Endodermal cell (in vitro differentiated cells): ENCODE measurements at places on chromosomes 4 and X. TPM values are rescaled to one million over a fixed set of nuclear protein-coding genes. Genes with fewer than 3 reads are reported as not detected.
A peak's percentile ranks its signal among the peaks of the same experiment; 100 is the strongest.

Gene EIF1AX
- 60.4 to 103 TPM (median 98.3 TPM) in 3 replicates for total RNA-seq

Gene NCAPG
- 35.6 and 37.5 TPM in 2 replicates for total RNA-seq

Gene LRRC66
- total RNA-seq: 0.15 to 0.29 TPM in 2 of 3 replicates, not detected in the other

Gene TRMT2B
- total RNA-seq: 12.8 to 19.8 TPM (median 15.1 TPM) in 3 replicates

Gene AFF1
- total RNA-seq: 155 and 171 TPM in 2 replicates

Gene LEF1
- total RNA-seq: 0.77 to 1.6 TPM (median 1.1 TPM) in 3 replicates

DNA sequence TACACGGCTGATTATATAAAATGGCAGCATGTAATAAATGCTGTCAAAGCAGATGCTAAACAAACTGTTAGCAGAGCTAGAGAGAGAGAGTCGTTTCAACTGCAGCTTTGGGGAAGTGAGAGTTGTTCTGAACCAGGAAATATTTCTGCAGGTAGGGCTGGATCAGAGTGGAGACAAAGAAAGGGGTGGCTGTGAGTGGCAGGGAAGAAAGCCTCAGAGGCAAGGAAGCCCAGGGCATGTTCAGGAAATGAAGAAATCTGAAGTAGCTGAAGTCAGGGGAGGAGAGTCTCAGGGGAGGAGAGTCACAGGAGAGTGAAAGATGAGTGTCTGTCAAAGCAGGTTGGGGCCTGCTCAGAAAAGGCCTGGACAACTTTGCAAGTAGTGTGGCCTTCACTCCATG, 48.4 kb upstream of the RPS6KA3 start:
- no peaks in the 10 kb centered on the region for H3K4me1 ChIP-seq
- DNase-seq: no peak
- H3K4me3 ChIP-seq: no peak overlapping the region
- H3K27ac ChIP-seq: no peak overlapping the region
- no peaks in the 10 kb centered on the region for H3K27me3 ChIP-seq

- H3K27me3 ChIP-seq: no peaks in the 10 kb centered on the region
- H3K27ac ChIP-seq: no peak overlapping the region
- DNase-seq: no peak
- no peak overlapping the region for H3K4me3 ChIP-seq
- peaks cover 5% of the 10 kb centered on the region for H3K4me1 ChIP-seq
- peaks cover 51% of the 10 kb centered on the region for H3K36me3 ChIP-seq
Measured at GRCh38 chr4:67694662-67695061, 6.3 kb downstream of the UBA6 start.

GRCh38 chrX:21943460-21944135, 3.1 kb downstream of the SMS start:
- DNase-seq: peak; percentile 26
- H3K4me3 ChIP-seq: peak overlapping the region; percentile 83
- H3K27me3 ChIP-seq: no peaks in the 10 kb centered on the region

DNA sequence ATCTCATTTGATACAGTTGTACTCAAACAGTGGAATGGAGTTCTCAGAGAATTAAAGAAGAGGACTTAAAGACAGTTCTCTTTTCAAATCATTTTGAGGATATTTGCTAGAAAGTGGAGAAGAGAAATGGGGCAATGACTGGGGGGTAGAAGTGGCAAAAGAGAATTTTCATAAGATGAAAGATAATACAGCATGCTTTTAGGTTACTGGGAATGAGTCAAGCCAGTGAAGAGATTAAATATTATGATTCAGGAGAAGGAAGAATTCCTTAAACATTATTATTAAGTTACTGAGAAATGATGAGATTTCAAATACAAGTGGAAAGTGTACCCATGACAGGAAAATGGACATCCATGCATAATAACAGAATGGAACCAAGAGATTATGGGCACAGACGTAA, 219.0 kb upstream of the DKK2 start:
- no peaks in the 10 kb centered on the region for H3K4me1 ChIP-seq
- no peaks in the 10 kb centered on the region for H3K27me3 ChIP-seq
- no peak for DNase-seq
- H3K27ac ChIP-seq: no peak overlapping the region

- H3K27ac ChIP-seq: no peak overlapping the region
- H3K4me3 ChIP-seq: no peak overlapping the region
- no peaks in the 10 kb centered on the region for H3K27me3 ChIP-seq
- no peak for DNase-seq
- H3K36me3 ChIP-seq: no peaks in the 10 kb centered on the region
Measured at GRCh38 chr4:188435381-188435780, 296.1 kb downstream of the TRIML1 start.

- no peaks in the 10 kb centered on the region for H3K27me3 ChIP-seq
- DNase-seq: no peak
- no peaks in the 10 kb centered on the region for H3K4me1 ChIP-seq
- H3K36me3 ChIP-seq: no peaks in the 10 kb centered on the region
- H3K27ac ChIP-seq: no peak overlapping the region
Measured at GRCh38 chr4:146833530-146833929, 112.1 kb downstream of the TTC29 start.

- no peaks in the 10 kb centered on the region for H3K27me3 ChIP-seq
- H3K27ac ChIP-seq: no peak overlapping the region
- H3K36me3 ChIP-seq: no peaks in the 10 kb centered on the region
- H3K4me1 ChIP-seq: no peaks in the 10 kb centered on the region
- H3K4me3 ChIP-seq: no peak overlapping the region
Measured at GRCh38 chrX:72368796-72369195, 63.1 kb upstream of the CITED1 start.

DNA sequence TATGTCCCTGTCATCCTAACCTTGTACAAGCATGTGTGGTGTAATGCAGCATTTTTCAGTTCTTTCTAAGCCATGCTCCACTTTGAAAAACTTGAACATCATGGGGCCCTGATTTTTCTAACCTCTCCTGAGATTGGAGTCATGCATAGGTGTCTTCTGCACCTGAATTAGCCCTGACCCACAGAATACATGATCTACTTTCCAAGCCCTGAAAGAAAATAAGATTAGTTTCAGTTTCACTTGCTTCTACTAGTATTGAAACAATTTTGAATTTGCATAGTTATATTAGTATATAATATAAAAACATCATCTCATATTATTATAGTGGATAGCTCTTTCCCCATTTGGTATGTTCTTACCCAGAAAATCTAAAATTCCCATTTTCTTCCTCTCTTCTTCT, 178.2 kb downstream of the HS3ST1 start:
- peaks cover 13% of the 10 kb centered on the region for H3K4me1 ChIP-seq
- DNase-seq: no peak
- H3K4me3 ChIP-seq: no peak overlapping the region
- no peak overlapping the region for H3K27ac ChIP-seq

- H3K36me3 ChIP-seq: no peaks in the 10 kb centered on the region
- no peak overlapping the region for H3K4me3 ChIP-seq
- H3K27ac ChIP-seq: no peak overlapping the region
- no peaks in the 10 kb centered on the region for H3K4me1 ChIP-seq
- H3K27me3 ChIP-seq: no peaks in the 10 kb centered on the region
Measured at GRCh38 chr4:65893957-65894755, 223.9 kb upstream of the EPHA5 start.

- no peak overlapping the region for H3K4me3 ChIP-seq
- no peaks in the 10 kb centered on the region for H3K36me3 ChIP-seq
Measured at GRCh38 chr4:42280327-42281095, 116.8 kb upstream of the SHISA3 start.
